ENCODE measurements at places on chromosomes 3 and 15. TPM values are rescaled to one million over a fixed set of nuclear protein-coding genes. Genes with fewer than 3 reads are reported as not detected.
A peak's percentile ranks its signal among the peaks of the same experiment; 100 is the strongest.

DNA sequence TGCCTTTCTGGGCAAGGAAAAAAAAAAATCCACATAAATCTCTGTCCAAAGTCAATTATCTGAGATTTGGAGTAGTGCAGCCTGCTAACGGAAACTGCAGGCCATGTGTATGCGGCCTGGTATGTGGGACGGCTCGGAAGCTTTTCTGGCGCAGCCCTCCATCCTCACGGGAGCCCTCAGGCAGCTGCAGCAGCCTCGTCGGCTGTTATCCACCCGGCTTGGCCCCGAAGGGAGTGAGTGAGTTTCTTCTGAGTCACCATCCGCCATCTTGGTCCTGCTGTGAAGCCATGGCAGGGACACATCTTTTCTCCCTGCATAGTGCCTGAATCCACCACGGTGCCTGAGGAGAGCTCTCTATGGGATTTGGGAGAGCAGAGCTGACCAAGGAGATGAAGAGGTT lies 62.8 kb downstream of the POLR2M start:
- peak; percentile 78 for DNase-seq

DNA sequence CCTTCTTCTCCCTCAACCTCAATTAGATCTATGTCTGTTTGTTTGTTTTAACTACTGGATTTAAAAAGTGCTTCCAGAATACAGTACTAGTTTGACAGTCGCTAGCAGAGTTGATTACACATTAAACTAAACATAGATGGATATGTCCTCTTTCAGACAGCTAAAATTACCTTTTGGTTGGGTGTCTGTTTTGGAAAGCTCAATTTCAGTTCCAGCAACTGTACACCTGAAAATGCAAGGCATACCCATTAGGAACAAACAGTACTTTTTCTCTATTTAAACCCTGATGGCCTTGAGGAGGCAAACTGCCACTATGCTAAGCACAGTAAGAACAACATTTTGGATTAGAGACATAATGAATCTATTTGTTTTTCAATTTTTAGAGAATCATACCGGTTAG lies 234.4 kb downstream of the UNC13C start:
- DNase-seq: no peak

DNA sequence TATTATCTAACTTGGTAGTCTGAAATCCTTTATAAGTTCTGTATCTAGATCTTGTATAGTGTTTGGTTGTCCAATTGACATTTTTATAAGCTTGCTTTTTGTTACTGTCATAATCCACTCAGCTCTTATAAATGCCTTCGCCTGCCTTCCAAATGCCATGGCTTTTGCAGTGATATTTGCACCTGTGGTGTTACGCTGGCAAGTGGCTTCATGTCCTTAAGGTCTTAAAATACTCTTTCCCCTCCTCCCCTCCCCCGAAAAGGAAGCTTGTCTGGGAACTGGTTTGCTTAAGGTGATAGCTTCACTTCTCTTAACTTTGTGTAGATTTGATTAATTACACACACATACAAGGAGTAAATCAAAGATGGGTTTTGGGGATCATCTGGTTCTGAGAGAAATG lies 62.0 kb downstream of the ABHD2 start:
- DNase-seq: no peak

The BFSP2 gene
- polyA plus RNA-seq: not detected

The PROS1 gene
- 28.1 TPM for polyA plus RNA-seq

DNA sequence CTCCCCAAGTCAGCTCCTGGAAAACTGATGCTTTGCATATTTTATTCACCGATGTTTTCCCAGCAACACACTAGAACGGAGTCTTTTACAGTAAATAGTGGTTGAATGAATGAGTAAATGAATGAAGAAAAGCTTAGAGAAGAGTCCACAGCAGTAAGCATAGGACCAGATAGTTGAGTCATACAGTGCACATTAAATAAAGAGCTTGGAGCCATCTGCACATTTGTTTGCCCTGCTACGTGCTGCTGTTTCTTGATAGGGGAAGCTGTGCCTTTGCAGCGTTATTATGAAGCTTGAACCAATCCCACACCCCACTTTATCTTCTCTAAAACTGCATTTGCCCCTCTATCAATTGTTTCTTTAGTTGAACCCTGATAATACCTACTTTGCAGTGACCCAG lies 1.2 kb downstream of the FAM98B start:
- no peak for DNase-seq

The GOLGA6B gene
- not detected for polyA plus RNA-seq

DNA sequence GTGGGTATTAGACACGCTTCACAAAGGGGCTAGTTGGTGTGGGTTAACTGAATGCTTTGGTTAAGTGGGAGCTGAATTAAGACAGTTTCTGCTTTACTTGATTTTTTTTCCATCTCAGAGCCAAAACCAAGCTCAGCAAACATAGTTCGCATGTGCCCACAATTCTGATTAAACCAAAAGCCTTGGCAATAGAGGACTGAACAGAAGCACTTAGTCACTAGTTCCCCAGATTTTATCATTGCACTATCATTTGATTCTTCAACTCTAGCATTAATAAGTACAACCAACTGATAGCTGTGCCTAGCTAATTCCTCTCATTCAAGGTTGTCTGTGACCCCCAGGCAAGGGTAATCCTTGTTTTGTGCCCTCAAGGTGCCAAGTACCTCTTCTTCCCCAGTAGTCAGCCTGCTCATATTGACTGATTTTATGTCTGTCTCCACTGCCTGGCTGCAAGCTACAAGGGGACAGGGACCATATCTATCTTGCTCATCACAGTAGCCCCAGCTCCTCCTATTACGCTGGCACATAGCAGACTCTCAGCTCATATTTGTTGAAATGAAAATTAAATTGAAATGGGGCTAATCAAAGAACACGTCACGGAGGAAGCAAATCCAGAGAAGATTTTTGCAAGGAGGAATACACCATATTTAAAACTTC lies 9.9 kb upstream of the ARHGEF3 start:
- DNase-seq: no peak

DNA sequence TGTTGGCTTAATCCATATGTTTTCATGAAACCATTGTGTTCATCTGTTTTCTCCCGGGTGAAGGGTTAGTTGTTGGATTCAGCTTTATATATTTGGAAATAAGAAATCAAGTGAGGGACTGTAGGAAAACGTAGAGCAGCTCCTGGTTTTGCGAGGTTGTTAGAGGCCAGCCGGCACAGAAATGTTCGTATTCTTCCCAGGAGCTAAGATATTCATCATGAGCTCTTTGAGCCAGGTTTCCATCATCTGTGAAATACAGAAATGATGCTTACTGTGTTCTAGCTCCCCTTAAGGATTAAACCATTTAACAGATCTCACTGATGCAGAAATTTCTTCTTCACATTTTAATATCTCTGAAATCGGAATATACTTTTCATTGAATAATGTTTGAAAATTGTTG lies 235.5 kb downstream of the PTPRG start:
- peak; percentile 42 for DNase-seq

Measured in hindlimb muscle (tissue), 1 donor.